ENCODE measurements at places on chromosomes 3 and 15.

GRCh38 chr3:74351213-74351612, 263.2 kb downstream of the CNTN3 start:
- no peak for DNase-seq

GRCh38 chr3:194056731-194057415, 79.1 kb upstream of the HES1 start:
- DNase-seq = no peak

DNA sequence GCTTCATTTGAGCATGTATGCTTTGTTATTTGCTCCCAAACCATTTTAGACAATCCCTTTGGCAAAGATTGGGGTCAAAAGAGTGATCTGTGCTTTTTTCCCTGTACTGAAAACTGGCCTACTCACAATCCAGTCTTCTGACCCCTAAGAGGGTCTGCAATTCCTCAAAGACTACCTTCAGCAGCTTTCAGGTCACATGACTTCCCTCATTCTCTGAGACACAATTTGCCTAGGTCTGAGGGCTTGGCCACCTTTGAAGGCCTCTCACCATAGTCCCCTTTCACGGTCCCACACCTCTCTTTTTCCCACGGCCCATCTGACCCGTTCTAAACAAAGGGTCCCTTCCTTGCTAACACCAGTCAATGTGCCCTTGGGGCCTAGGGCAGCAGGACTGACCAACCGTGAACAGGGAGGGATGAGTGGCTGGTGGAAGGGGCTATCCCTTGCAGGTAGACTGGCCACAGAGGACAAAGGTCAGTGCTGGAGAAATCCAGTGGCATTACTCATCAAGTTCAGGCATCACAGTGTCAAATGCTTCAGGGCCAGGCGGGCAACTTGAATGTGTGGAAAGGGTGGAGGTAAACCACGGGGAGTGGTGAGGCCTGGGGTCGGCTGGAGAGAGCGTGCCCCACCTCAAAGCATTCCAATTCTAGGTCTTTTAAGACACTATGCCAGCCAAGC, 10.8 kb downstream of the RASL12 start:
- no peak for DNase-seq

DNA sequence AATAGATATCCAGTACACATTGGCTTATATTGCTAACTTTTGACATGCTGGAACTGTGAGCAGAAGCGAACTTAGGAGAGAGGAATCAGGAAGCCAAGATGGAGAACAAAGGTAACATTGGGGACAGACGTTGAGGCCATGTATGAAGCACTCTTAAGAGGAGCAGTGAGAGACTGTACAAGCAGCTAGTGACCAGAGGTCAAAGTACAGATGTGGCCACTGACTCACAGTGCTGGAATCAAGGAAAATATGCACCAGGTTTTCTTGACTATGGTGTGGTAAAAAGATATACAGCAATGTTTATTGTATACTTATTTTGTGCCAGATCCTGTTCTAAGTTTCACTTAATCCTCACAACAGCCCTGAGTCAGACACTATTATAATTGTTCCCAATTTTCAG, 2.0 kb upstream of the IL20RB start:
- no peak for DNase-seq

- no peak for DNase-seq
These were observed 123.1 kb upstream of the UMPS start for GRCh38 chr3:124607163-124607562.

DNA sequence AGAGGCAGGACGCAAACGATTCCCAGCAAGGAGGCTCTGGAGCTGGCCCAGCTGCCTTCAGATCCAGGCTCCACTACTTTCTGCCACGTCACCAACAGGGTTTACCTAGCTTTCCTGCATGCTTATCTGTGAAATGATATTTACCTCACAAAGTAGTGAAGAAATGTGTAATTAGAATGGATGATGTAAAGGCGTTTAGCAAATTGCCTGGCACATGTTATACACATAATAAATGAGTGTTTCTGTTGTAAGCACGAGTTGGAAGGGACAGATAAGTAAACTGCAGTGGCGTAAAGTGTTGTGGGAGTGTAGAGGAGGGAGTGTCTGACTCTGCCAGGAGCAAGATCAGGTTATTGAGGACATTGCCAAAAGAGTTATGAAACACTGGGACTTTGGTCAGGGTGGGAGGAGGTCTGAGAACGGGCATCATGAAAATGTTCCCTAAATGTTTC, 3.5 kb upstream of the CHAC1 start:
- no peak for DNase-seq

DNA sequence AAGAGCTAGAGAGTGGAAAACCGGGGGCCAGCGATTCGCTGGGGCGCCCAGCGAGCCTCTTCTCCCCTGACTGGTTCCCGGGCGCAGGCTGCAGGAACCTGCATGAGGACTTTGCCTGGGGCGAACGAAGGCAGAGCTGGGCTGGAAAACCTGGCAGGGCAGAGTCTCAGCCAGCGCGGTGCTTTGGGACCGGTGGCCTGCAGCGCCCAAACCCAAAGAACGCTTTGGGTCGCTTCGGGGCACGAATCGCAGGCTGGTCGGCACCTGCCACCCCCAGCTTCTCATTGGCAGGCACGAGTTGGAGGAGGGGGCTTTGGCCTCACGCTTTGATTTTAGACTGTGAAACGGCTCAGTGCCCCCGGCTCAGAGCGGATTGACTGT, 3.0 kb downstream of the ONECUT1 start:
- DNase-seq = no peak

GRCh38 chr15:88482263-88482662, 14.8 kb downstream of the MRPS11 start:
- no peak for DNase-seq

- no peak for DNase-seq
These were observed 302.1 kb downstream of the TLE3 start for GRCh38 chr15:69795601-69796000.

- no peak for DNase-seq
These were observed 774.5 kb downstream of the AGBL1 start for GRCh38 chr15:86854176-86854575.

GRCh38 chr3:190519886-190520285, 6.0 kb downstream of the IL1RAP start:
- DNase-seq = no peak

DNA sequence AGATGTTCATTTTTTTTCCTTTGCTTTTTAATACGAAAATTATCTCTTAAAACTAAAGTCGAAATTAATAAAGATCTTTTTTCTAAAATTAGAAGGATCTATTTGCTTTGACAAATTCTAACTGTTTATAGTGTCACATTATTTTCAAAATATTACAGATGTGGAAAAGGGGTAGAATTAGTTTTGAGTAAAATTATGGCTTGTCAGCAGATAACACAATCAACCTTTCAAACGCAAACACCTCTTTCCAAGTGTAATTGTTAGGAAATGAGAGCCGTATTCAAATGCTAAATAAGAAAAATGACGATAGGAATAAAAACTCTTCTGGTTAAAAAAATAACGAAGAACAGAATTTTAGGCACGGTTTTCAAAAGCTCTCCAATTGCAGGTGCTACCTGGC, 704.7 kb downstream of the NLGN1 start:
- DNase-seq = no peak

GRCh38 chr3:70824773-70825172, 512.3 kb upstream of the MDFIC2 start:
- DNase-seq = no peak

DNA sequence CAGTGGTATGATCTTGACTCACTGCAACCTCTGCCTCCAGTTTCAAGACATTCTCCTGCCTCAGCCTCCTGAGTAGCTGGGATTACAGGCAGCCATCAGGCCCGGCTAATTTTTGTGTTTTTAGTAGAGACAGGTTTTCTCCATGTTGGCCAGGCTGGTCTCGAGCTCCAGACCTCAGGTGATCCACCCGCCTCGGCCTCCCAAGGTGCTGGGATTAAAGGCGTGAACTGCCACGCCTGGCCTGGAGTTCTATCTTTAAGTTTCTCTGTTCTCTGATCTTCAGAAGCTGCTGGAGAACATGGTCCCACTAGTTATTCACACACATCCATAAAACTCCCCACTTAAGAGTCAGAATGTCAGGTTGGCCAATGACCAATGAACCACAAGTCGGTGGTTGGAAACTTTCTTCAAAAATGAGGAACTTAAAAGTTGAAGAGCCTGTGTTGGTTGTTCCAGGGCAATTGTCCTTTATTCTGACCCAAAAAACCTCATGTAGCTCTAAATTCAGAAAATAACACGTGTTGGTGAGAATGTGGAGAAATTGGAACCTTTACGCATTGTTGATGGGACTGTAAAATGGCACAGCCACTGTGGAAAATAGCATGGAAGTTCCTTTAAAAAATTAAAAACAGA, 55.9 kb upstream of the PIK3CB start:
- DNase-seq = no peak

GRCh38 chr3:54133196-54133595, 10.8 kb downstream of the CACNA2D3 start:
- DNase-seq = no peak

- no peak for DNase-seq
These were observed 104.9 kb downstream of the OXNAD1 start for GRCh38 chr3:16369885-16370284.

DNA sequence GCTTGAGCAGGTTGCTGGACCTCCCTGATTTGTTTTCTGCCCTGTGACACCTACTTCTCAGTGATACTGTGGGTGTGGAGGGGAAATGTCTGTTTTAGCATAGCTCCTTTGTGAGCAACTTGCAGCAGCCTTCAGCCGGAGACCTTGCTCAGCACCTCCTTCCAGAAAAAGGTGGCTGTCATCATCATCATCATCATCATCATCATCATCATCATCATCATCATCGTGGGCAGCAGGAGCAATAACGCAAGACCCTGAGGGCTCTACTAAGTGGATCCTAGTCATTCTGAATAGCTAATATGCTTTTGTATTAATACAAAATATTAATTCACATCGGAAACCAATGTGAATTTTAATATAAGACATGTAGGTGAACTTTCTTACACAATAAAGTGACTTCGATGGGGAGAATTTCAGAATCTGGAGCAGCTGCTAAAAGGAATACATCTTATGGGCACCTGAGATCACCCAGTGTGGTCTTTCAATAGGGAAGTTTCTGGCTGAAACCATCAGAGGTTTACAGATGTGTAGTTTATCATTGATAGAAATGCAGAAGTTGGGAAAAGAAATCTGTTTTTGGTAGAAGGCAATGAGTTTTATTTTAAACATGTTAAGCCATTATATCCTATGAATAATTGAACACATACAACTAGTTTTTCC, 8.6 kb downstream of the GABRR3 start:
- DNase-seq = no peak

- DNase-seq = no peak
These were observed 95.4 kb downstream of the MYLK start for GRCh38 chr3:123788710-123789109.

DNA sequence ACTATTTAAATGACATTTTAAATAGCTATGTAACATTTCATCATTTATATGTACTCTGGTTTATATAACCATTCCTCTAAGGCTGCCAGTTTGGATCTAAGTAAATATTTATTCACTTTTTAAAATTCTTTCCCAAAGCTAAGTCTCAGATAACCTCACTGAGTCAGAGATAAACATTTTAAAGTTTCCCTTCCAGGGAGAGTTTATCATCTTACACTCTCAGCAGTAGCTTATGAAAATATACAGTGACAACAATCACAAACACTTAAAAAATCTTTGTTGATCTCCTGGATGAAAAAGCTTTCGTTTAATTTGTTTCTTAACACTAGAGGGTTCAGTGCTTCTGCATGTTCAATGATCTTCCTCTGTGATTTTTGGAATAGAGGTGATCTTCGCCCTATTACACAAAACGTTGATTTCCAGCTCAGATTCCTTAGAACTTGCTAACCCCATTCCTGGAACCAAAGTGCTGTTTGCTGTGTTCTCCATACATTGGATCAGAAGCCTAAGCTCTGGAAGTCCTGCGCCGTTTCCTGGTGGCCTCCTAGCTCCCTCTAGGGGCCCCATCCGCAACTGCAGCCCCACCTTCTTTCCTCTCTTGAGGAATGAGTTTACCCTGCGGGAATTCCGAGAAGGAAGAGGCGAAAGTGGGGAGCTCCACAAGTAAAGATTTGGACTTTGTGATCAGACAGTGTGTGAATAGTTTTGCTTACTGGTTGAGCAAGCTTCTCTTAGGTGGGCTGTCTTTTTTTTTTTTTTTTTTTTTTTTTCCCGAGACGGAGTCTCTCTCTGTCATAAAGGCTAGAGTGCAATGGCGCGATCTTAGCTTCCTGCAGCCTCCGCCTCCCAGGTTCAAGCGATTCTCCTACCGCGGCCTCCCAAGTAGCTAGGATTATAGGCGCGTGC, 29.3 kb upstream of the SACM1L start:
- DNase-seq = peak; percentile 63

DNA sequence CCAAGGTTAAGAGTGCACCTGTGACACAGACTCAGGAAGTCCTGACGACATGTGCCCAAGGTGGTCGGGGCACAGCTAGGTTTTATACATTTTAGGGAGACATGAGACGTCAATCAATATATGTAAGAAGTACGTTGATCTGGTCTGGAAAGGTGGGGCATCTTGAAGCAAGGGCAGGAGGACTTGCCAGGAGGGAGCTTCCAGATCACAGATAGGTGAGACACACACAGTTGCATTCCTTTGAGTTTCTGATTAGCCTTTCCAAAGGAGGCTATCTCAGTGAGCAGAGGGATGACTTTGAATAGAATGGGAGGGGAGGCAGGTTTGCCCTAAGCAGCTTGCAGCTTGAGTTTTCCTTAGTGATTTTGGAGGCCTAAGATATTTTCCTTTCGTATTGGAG, 257.4 kb downstream of the CGGBP1 start:
- no peak for DNase-seq

DNA sequence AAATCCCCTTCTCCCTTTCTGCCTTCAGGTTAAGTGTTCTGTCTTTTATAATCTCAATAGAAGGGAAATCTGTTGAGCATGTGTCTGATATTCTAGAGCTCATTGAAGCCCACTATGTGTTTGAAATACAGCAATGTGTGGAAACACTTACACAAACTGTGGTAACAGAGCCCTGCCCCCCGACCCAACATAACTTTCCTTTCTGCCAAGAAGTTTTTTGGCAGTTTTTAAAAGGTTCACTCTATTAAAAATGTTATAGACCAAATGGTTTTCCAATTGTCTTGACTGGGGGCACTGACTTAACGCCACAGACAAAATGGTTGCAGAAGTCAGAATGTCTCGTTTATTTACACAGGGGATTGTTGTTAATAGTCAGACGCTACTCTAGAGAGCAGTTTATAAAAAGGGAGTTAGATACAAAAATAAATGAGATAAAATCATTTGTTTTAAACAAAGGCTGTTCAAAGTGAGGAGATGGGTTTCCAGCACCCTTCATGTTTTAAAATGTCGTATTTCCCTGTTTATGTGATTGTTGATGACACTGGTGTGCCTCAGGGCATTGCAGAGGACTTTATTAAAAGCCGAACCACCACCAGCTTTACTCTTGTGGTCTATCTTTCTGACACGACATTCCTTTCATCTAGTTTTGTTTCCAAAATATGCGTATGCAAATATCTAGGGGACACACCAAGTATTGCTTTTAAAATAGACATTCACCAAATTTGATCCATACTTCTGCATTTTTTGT, 26.7 kb upstream of the GREM1 start:
- DNase-seq = no peak

DNA sequence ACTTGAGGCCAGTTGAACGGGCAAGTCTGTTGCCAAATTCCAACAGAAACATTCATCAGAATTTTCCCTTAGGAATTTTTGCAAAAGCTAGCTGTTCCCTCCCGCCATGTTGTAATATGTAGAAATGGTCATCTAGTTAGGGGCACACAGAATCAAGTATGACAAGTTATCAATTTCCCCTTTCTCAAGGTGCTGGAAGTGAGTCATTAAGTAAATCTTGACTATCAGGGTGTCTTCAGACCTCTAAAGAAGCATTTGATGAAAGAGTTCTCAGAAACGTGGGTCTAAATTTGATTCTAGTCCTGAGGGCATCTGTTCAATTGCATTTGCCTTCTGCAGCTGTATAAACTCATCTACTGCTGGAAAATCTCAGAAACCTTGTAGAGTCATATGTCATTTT, 123.4 kb upstream of the FRMD4B start:
- DNase-seq = no peak

GRCh38 chr3:32946973-32947788, 4.3 kb upstream of the CCR4 start:
- no peak for DNase-seq
